Right hindlimb (tissue), 1 donor: ENCODE measurements at places on chromosomes 2 and 18.

- no peak for DNase-seq
Observed at GRCh38 chr2:232839411-232840079, 30.5 kb upstream of the SNORC start.

GRCh38 chr2:233469261-233470010, 97.1 kb downstream of the USP40 start:
- DNase-seq, result peak; percentile 53

DNA sequence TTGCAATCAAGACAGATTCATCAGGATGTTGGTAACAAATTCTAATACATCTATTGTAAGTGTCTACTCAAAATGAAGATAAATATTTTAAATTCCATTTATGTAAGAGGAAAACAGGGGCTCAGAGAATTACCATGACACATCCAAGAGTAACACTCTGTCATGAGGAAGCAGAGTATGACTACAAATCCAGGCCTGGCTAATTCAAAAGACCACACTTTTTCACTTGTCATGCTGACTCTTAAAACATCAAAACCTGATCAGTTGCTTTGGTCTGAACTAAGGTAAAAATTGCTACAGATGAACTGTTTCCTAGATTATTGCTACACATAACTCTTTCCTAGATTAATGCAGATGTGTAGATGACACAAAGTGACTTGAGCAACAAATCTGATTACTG, 880.6 kb downstream of the TSN start:
- no peak for DNase-seq

GRCh38 chr2:43004879-43005244, 212.5 kb upstream of the HAAO start:
- DNase-seq, result no peak

- no peak for DNase-seq
Observed at GRCh38 chr18:44298566-44298965, 382.1 kb upstream of the SETBP1 start.

DNA sequence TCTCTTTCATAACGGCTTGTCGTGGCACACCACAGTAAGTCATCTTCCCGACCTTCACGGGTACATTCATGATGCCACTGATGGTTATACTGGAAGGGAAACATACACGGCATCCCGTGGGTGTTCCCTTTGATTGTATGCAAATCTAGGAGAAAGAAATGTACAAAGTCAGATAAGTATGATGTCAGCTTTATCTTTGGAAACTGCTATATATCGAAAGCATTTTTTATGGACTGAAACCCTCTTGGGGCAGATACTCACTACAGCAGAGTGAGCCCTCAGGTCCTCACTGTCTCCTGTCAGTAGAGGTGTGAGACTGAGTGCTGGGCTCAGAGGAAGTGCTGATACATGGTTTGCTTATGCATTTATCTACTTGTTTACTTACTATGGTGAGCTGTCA, 20.4 kb downstream of the PLA2R1 start:
- DNase-seq, result no peak

DNA sequence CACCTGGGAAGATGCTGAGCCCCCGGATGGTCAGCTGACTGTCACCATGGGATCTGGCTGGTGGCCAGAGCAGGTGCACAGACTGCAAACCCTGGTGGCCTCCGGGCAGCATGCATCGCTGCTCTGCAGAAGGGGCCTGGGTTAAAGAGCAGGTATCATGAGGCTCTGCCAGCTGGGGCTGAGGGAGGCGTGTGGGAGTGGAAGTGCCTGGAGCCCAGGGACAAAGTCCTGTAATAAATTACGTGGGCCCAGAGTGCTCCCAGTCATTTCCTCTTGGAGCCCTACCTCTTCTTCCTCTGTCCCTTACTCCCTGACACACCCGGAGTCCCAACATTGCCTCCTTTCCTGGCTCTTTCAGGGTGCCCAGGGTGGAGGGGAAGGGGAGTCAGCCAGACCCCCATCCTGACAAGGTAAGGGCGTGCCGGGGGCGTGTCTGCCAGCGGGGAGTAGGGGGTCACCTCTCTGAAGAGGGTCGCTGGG, at the start of gene MYO7B:
Gene MYO7B, plus strand, starts transcription at position 262 of the 480 bp plus-strand sequence. CDS start 24,040 bp downstream, outside the sequence.
- DNase-seq, result no peak

GRCh38 chr2:44713170-44713569, 228.3 kb upstream of the SIX3 start:
- DNase-seq, result no peak

DNA sequence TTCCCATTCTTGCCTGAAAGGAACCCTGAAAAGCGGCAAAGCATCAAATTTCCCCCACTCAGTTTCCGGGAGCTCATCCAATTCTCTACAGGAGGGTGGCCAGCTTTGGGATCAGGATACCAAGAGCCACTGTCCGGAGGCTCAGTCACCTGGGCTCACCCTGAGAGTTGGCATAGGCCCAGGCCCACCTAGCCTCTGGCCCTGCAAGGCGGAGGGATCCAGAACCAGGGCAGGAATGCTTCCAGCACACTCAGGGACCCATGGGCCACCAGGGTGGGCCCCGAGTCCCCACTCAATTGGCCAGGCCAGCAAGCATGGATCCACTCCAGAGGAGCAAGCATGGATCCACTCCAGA, 432.9 kb upstream of the MYT1L start:
- DNase-seq, result no peak
